ENCODE measurements at places on chromosomes 4 and X.

- DNase-seq, result no peak
Observed at GRCh38 chr4:120517966-120518365, 404.6 kb downstream of the PRDM5 start.

- no peak for DNase-seq
Observed at GRCh38 chrX:47296766-47297365, 64.1 kb downstream of the USP11 start.

GRCh38 chrX:21972721-21973120 lies 32.2 kb downstream of the SMS start:
- peak; percentile 34 for DNase-seq

DNA sequence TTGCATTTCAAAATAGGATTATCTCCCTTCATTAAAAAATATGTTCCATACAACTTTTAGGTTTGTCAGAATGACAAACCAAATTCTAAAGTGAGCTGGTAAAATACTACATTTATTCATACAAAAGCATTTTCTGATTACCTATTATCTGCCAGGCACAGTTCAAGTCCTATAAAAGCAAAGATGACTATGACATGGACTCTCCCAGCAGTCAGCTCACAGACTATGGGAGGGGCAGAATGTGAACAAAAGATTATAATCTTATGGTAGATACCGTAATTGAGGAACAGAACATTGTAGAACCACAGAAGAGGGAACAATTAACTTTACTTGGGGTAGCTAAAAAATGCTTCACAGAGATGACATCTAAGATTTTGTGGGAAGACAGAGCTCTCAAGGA lies 12.4 kb downstream of the PAQR3 start:
- no peak for DNase-seq

DNA sequence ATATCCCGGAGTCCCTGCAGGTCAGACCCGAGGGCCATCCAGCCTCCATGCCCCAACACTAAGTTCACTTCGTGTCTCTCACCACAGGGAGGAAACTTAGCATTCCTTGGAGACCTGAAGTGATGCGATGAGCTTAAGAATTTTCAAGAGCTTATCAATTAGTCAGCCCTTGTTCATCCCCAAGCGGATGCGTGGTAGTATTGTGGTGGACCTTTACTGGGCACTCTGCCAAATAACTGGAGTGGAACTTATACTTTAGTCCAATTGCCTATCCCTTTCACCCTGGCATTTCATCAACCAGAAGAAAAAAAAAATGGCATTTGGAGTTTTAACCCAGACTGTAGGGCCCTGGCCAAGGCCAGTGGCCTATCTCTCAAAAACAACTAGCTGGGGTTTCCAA lies 137.1 kb downstream of the RELL1 start:
- DNase-seq, result no peak

DNA sequence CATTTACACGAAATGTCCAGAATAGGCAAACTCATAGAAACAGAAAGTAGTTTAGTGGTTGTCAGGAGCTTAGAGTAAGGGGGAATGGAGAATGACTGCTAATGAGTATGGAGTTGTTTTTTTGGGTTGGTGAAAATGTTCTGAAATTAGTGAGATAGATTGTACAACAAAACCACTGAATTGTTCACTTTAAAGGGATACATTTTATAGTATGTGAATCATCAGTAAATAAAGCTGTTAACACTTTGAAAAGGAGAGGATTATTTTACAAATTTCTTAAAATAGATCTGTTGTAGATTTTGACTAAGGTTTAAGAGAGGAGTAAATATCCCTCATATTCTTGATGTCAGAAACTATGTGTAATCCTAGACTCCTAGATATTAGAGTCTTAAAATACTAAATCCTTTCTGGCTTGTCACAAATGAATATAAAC lies 82.7 kb downstream of the RAPGEF2 start:
- no peak for DNase-seq

DNA sequence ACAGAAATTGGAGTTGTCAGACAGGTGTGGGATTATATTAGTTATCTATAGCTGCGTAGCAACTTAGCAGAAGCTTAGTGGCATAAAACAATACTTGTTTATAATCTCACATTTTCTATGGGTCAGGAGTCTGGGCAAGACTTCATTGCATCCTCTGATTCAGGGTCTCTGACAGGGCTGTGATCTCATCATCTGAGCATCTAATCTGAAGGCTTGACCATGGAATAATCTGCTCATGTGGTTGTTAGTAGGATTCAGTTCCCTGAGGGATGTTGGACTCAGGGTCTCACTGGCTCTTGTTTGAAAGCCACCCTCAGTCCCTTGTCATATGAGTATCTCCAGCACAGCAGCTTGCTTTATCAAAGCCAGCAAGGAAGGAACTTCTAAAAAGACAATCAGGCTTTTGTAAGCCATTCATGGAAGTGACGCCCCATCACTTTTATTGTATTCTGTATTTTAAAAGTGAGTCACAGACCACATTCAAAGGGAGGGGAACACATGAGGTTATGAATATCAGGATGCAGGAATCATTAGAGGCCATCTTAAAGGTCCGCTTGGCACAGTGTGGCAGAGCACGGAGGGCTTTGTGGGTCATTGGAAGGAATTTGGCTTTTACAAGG lies 37.2 kb upstream of the FAM9B start:
- DNase-seq, result no peak

DNA sequence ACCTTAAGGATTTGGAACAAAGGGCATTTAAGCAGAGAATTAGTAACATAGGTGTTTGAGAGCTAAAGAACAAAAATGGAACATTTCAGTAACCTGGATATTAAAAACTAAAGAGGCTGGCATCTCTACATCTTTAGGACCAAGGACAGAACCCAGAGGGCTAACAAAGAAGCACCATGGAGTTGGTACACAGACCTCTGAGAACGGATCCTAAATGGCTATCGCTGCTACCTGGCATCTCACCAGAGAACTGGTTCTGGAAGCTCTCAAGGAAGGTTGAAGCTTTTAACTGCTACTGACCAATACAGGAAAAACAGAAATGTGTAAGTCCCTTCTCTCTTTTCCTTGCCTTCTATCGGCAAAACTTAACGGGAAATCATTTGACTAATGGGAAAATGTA lies 118.4 kb upstream of the TLL1 start:
- DNase-seq, result no peak

GRCh38 chr4:184728858-184729257 lies 5.0 kb downstream of the CENPU start:
- no peak for DNase-seq

GRCh38 chr4:81314897-81315470 lies 100.0 kb upstream of the PRKG2 start:
- no peak for DNase-seq

DNA sequence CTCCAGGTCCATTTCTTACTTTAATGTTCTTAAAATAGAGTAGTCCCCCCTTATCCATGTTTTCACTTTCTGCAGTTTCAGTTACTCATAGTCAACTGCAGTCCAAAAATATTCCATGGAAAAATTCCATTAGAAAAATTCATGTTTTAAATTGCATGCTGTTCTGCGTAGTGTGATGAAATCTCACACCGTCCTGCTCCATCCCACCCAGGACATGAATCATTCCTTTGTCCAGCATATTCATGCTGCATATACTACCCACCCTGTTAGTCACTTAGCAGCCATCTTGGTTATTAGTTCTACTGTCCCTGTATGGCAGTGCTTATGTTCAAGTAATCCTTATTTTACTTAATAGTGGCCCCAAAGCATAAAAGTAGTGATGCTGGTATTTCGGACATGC lies 5.4 kb upstream of the PDLIM5 start:
- DNase-seq, result no peak

DNA sequence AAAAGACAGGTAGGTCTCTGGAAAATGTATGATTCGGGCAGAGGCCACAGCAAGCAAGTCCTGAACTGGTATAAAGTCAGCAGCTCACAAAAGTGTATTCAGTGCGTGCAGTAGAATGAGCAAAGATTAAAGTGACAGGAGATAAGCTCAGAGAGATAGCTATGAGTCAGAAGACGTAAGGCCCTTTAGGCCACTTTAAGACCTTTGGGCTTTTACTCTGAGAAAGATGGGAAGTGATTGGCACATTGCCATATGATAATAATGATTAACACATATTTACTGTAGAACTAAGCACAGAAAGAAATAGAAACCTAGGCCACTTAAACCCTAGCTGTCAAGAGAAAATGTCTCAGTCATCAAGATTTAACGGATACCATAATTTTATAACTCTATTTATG lies 51.7 kb downstream of the TBCK start:
- DNase-seq, result no peak

GRCh38 chr4:38113132-38113531 lies 152.9 kb downstream of the PTTG2 start:
- no peak for DNase-seq

- DNase-seq, result no peak
Observed at GRCh38 chr4:104494822-104495559, at the start of gene CXXC4. CXXC4 (minus strand) TSS chr4:104494894; CDS start chr4:104491802, 3,092 bp downstream.

- DNase-seq, result no peak
Observed at GRCh38 chr4:165828928-165829327, 44.1 kb upstream of the TLL1 start.

DNA sequence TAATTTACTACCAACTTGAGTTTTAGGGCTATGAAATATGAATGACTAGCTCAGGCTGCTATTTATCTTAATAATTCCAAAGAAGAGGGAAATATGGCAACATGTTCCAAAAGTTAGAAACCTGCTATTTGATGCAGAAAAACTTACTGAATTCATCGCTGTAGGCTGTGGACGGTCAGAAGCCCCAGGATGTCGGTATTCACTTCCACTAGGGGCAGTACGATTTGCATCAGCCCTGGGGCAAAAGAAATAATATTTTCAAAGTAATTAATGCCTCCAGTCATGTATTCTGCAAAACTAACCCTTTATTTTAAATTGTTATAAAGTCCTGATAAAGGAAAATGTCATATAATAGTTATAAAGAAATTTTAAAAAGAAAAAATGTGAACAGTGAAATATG lies 4.5 kb downstream of the PLRG1 start:
- no peak for DNase-seq

DNA sequence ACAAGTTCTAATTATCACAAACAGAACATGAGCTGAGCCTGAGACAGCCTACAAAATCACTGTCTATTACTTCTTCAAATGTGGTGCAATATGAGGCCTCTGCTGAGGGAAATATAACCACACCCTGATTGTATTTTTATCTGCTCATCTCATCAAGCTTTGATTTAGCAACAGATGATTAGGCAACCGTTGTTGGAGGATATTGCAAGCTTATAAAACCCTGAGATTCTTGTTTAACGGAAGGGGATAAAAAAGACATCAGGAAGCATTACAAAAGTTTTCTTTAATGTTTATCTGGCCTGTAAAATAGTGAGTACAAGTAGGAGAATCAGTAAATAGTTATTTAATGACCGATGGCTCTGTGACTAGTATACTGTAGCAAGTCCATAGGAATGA lies 108.5 kb downstream of the ZNF330 start:
- no peak for DNase-seq

DNA sequence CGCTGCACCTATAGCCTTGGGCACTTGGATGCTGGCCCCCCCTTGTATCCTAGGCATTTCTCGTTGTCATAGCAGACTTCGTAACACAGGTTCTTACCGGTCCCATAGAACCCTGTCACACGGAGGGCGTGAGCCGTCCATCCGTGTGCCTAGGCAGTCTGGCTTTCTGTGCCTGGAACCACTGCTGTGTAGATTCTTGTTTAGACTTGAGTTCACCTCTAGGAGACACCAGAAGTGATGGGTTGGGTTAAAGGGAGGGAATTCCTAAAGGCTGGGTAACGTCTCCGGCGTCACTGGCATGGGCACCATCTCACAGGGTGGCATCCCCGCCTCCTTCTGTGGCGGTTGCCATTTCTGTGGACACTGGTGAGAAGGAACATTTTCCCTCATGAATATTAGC lies 13.5 kb upstream of the NKX1-1 start:
- DNase-seq, result no peak

DNA sequence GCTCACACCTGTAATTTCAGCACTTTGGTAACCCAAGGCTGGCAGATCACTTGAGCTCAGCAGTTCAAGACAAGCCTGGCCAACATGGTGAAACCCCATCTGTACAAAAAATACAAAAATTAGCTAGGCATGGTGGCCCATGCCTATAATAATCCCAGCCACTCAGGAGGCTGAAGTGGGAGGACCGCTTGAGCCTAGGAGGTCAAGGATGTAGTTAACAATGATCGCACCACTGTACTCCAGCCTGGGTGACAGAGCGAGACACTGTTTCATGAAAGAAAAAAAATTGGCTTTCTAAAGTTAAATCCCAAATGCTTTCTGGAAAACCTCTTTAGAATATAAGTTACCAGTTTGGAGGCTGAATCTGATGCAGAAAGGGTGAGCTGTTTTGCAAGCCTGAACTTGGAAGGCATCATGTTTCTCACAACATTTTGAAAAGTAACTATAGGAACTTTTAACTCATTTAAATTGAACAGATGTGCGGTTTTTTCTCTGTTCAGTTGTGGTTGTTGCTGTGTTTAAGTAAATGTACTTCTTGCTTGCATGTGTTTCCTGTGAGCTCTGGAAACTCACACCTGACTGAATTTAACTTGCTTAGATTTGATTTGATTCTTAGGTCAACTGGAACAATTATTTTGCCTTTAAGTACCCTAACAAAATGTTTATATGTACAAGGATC lies 39.8 kb upstream of the TMEM131L start:
- no peak for DNase-seq

- no peak for DNase-seq
Observed at GRCh38 chr4:105248613-105249012, 101.9 kb downstream of the TET2 start.

Data from T-helper 9 cell (primary cell).